ENCODE measurements at places on chromosomes 12 and 14. TPM values are rescaled to one million over a fixed set of nuclear protein-coding genes. Genes with fewer than 3 reads are reported as not detected.

FBXW8 gene
- total RNA-seq, result 17.8 TPM

GNB3 gene
- 9.0 TPM for total RNA-seq

HOXC12 gene
- total RNA-seq, result 1.3 TPM

CLEC6A gene
- not detected for total RNA-seq

OR4K5 gene
- not detected for total RNA-seq

FOXA1 gene
- 5.2 TPM for total RNA-seq

LUM gene
- total RNA-seq, result 0.18 TPM

SALL2 gene
- total RNA-seq, result 38.4 TPM

DTX3 gene
- total RNA-seq, result 43.7 TPM

SLC5A8 gene
- total RNA-seq, result not detected

C12orf50 gene
- total RNA-seq, result not detected

BMAL2 gene
- 7.9 TPM for total RNA-seq

DNA sequence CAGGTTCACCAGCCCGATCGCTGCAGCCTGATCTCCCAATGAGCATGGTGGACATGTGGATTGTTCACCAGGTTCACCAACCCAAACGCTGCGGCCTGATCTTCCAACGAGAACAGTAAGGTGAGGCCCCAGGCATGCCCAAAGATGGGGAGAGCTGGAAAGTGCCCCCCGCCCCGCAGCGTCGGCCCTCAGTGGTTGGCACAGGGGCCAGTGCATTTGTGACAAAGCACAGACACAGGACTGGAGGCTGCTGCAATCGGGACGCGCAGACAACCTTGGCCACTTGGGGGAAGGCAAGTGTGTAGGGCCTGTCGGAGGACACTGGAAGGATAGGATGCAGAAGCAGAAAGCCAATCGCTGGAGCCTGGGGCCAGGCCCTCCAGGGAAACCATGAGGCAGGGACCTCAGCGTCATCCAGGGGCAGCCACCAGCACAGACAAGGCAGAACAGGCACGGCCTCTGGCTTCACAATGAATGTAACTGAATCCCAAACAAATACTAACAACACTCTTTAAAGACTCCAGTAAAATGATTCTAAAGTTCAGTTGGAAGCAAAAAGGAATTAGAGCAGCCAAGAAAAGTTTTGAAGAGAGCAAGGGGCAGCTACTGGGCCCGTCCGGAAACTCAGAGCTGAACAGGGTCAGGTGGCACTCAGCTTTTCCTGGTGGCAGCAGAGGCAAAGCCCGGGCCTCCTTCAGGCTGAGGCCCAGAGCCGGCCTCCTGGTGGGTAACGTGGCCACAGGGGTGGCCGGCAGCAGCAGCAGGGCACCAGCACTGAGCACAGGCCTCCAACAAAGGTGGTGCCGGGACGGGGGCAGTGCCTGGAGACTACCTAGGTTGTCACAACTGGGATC is 13.3 kb downstream of the BRF1 start:
- peaks cover 10% of the 10 kb centered on the region for H3K36me3 ChIP-seq
- peaks cover 5% of the 10 kb centered on the region for H3K27me3 ChIP-seq
- no peak for DNase-seq
- H3K4me3 ChIP-seq, result no peak overlapping the region

DNA sequence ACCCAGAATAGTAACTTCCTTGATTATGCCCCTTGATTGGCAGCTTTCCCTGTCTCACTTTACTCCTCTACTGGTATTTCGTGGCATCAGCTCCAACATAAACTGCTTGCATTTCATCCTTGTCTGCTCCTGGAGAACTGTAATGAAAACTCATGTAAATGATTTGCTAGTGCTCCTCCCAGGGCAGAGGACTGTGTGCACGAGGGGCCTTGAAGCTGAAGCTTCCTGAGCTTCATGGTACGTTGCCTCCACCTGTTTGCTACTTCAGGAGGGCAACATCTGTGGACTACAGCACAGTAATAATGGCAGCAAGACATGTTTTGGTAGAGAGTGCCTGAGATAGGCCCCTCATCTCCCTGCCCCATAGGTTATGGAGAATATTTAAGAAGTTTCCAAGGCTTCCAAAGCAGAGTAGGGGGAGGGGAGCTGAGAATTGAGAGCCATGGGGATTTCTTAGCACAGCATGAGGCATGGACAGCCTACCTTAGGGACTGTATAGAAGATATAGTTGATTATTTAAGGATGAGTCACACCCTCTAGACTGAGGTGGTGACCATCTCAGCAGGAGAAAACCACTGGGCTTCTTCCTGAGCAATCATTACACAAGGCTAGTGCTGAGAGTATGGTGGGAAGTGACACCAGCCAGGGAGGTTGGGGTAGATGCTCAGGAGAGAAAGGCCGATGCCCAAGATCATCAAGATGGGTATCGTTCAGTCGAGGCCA is 29.5 kb downstream of the CCDC198 start:
- no peak overlapping the region for H3K4me3 ChIP-seq
- no peaks in the 10 kb centered on the region for H3K27me3 ChIP-seq
- no peaks in the 10 kb centered on the region for H3K36me3 ChIP-seq
- DNase-seq, result no peak

- peaks cover 17% of the 10 kb centered on the region for H3K4me1 ChIP-seq
- peak; percentile 64 for DNase-seq
- H3K27ac ChIP-seq, result peak overlapping the region; percentile 64
- H3K36me3 ChIP-seq, result peaks cover 19% of the 10 kb centered on the region
- peak overlapping the region; percentile 91 for H3K4me3 ChIP-seq
Observed at GRCh38 chr14:24430143-24430681, 458 bp downstream of the KHNYN start.

DNA sequence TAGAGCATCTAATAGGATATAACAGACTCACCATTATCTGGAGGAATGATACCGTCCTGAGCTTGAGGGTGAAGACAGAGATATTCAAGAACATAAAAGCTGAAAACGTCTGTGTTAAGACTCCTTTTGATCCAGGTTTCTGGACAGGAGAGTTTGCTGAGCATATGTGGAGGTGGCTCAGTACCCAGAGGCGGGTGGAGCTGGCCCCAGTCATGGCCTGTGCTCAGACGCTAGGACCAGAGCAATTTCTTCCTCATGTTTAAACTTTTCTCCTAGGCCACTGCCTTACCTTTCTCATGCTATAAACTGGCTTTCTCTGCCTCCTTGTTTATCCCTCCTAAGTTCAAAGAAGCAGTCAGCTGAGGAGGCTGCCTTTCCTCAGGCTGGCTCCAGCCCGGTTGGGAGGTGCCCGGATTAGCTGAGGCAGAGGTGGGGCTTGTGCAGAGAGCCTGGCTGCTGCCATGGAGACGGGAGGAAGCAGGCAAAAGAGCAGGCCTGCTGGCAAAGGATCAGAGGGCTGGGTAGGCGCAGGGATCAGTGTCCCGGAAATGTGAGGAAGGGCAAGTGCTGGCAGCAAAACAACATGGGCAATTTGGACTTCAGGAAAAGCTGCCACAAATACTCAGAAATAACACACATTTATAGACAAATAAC is 13.7 kb downstream of the COA8 start:
- H3K27ac ChIP-seq, result no peak overlapping the region
- H3K4me3 ChIP-seq, result no peak overlapping the region
- peak; percentile 22 for DNase-seq
- peaks cover 23% of the 10 kb centered on the region for H3K36me3 ChIP-seq

DNA sequence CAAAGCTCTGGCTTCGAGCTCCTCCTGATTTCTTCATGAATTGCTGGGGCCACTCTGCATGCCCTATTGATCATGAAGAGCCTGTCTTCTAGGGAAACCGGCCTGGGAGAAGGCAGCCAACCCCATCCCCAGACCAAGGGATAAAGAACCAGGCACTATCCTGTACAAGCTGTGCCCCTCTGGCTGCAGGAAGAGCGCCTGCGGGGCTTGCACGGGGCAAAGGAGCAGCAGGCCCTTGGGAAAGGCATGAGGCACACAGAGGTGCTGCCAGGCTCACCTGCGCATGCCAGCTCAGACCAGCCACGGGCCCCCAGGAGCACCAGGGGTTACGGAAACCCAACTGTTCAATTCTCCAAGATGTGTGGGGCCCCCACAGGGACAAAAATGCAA is 2.1 kb downstream of the ITPK1 start:
- H3K4me3 ChIP-seq, result peak overlapping the region; percentile 84
- no peaks in the 10 kb centered on the region for H3K36me3 ChIP-seq

GRCh38 chr14:91405724-91406435 is 11.7 kb downstream of the CCDC88C start:
- H3K36me3 ChIP-seq, result peaks cover 20% of the 10 kb centered on the region

- DNase-seq, result no peak
- H3K4me1 ChIP-seq, result peaks cover 11% of the 10 kb centered on the region
- no peak overlapping the region for H3K4me3 ChIP-seq
- H3K36me3 ChIP-seq, result peaks cover 4% of the 10 kb centered on the region
- H3K27me3 ChIP-seq, result peaks cover 24% of the 10 kb centered on the region
Observed at GRCh38 chr14:81222691-81223090, 1.9 kb upstream of the GTF2A1 start.

- peaks cover 3% of the 10 kb centered on the region for H3K27me3 ChIP-seq
- no peak overlapping the region for H3K4me3 ChIP-seq
- H3K36me3 ChIP-seq, result peaks cover 6% of the 10 kb centered on the region
- DNase-seq, result no peak
Observed at GRCh38 chr14:68364792-68365192, 428.1 kb downstream of the ZFP36L1 start.

DNA sequence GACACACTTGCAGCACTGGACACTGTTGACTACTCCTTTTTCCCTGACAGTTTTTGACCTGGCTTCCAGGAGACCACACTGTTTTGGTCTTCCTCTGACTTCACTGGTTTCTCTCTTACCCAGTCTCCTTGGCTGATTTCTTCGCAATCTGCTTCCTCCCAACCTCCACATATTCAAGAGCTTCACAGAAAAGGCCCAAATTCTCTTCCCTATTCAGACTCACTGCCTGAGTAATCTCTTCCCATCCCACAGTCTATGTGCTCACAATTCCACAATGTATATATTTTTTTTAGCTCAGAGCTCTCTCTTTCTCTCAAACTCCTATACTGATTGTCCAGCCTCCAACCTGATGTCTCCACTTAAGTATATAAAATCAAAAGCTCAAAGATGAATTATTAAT is 115.4 kb downstream of the SINHCAF start:
- no peak overlapping the region for H3K27ac ChIP-seq
- no peaks in the 10 kb centered on the region for H3K36me3 ChIP-seq
- DNase-seq, result no peak
- H3K4me1 ChIP-seq, result no peaks in the 10 kb centered on the region
- H3K27me3 ChIP-seq, result no peaks in the 10 kb centered on the region

- no peak overlapping the region for H3K4me3 ChIP-seq
- no peaks in the 10 kb centered on the region for H3K4me1 ChIP-seq
- no peaks in the 10 kb centered on the region for H3K36me3 ChIP-seq
- H3K27ac ChIP-seq, result peak overlapping the region; percentile 21
Observed at GRCh38 chr14:94462219-94462551, 9.6 kb upstream of the SERPINA11 start.

GRCh38 chr12:57611827-57612710 is 834 bp downstream of the ARHGEF25 start:
- H3K36me3 ChIP-seq, result peaks cover 27% of the 10 kb centered on the region
- H3K27me3 ChIP-seq, result peaks cover 14% of the 10 kb centered on the region
- no peak for DNase-seq
- H3K4me1 ChIP-seq, result peaks cover 3% of the 10 kb centered on the region
- H3K4me3 ChIP-seq, result peak overlapping the region; percentile 84

GRCh38 chr14:101852785-101853184 is 91.3 kb downstream of the PPP2R5C start:
- DNase-seq, result no peak
- no peak overlapping the region for H3K4me3 ChIP-seq
- no peak overlapping the region for H3K27ac ChIP-seq
- no peaks in the 10 kb centered on the region for H3K36me3 ChIP-seq
- H3K27me3 ChIP-seq, result no peaks in the 10 kb centered on the region
- H3K4me1 ChIP-seq, result peaks cover 17% of the 10 kb centered on the region

- no peaks in the 10 kb centered on the region for H3K36me3 ChIP-seq
Observed at GRCh38 chr12:102871014-102871413, 46.0 kb downstream of the PAH start.

DNA sequence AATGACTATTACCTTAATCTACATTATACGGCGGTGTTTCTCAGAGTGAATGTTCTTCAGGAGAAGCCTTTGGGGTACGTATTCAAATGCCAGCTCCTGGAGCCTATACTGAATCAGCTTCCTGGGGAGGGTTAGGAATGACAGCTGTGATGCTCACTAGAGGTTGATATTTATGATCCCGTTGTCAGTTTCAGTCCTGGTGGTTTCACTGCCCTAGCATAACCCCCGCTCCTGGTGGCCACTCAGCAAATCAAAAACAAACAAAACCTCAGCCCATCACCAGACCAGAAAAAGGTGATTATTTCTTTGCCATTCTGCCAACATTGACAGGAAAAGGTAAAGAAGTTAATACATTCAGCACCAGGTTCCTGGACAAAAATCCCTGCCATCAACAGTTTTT is 136.5 kb upstream of the CRY1 start:
- H3K27ac ChIP-seq, result no peak overlapping the region
- H3K4me3 ChIP-seq, result no peak overlapping the region
- no peaks in the 10 kb centered on the region for H3K27me3 ChIP-seq
- H3K36me3 ChIP-seq, result no peaks in the 10 kb centered on the region
- no peak for DNase-seq
- H3K4me1 ChIP-seq, result peaks cover 17% of the 10 kb centered on the region

GRCh38 chr14:51394804-51395203 is 154.8 kb downstream of the TMX1 start:
- H3K27me3 ChIP-seq, result peaks cover 6% of the 10 kb centered on the region
- no peaks in the 10 kb centered on the region for H3K36me3 ChIP-seq
- H3K4me3 ChIP-seq, result no peak overlapping the region
- peaks cover 48% of the 10 kb centered on the region for H3K4me1 ChIP-seq
- DNase-seq, result no peak
- H3K27ac ChIP-seq, result peak overlapping the region; percentile 84

- no peak overlapping the region for H3K27ac ChIP-seq
- peaks cover 18% of the 10 kb centered on the region for H3K4me1 ChIP-seq
- H3K36me3 ChIP-seq, result no peaks in the 10 kb centered on the region
- no peak overlapping the region for H3K4me3 ChIP-seq
Observed at GRCh38 chr12:45282411-45282810, 66.5 kb downstream of the ANO6 start.

DNA sequence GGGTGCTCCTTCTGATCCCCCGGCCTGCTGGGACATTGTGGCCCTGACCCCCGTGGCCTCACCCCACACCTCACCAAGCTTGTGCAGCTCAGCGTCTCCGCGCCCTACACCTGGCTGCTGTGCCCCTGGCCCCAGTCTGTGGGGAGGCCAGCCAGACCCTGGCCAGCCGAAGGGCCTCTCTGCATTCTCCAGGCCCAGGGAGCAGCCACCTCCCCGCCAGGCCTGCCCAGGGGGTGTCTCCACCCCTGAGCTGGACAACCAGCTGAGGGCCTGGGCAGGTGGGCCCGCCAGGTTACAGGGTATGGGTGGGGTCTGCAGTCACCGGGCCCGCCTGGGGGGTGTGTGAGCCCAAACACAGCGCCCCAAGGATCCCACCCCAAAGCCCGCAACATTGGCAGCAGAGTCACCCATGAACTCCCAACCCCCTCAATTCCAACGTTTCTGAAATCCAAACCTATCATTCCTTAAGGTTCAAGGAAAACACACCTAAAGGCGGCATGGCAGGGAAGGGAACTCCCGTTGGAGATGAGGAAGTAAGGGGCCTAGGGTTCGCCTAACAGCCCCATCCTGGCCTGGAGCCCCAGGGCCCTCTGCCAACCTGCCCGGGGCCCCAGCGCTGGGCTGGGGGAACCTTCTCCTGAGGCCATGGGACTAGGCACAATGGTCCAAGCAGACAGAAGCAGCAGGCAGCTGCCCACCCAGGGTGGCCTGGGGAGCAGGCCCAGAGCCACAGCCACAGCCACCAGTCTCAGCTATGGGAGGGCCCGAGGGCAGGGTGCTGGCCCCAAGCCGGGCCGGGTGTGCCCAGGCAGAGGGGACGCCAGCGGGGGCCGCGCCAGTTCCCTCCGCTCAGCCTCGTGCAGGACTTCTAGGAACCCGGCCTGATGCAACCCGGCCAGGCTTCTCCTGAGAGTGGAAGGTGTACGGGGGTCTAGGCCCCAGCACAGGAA is 8.5 kb downstream of the AKT1 start:
- H3K36me3 ChIP-seq, result peaks cover 4% of the 10 kb centered on the region
- no peak overlapping the region for H3K27ac ChIP-seq
- no peaks in the 10 kb centered on the region for H3K4me1 ChIP-seq
- H3K4me3 ChIP-seq, result no peak overlapping the region
- no peak for DNase-seq

All from endothelial cell (in vitro differentiated cells).